ENCODE measurements at places on chromosomes 2 and 18.
A peak's percentile ranks its signal among the peaks of the same experiment; 100 is the strongest.

GRCh38 chr2:156986339-156986988 is 271.0 kb upstream of the GALNT5 start:
- DNase-seq: no peak

- DNase-seq: no peak
Observed at GRCh38 chr18:13641551-13642439, 84.6 kb downstream of the FAM210A start.

- DNase-seq: peak; percentile 42
Observed at GRCh38 chr2:45191976-45192375, 182.7 kb upstream of the SIX2 start.

DNA sequence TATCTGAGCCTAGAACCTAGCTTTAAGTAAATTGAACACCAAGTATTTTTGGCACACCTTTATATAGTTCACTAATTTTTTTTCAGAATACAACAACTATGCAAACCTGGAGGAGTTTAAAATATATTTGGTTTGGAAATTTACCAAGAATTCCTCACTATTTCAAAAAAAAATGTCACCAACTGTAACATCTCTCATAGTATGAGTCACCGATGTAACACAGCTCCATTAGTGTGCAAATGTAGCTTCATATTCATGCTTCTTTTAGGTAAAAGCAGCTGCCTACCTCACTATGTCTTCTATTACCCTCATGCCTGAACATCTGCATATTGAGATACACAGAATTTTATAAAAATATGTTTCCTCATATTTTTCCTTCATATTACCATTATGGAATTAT is 80.5 kb downstream of the NRXN1 start:
- DNase-seq: no peak

DNA sequence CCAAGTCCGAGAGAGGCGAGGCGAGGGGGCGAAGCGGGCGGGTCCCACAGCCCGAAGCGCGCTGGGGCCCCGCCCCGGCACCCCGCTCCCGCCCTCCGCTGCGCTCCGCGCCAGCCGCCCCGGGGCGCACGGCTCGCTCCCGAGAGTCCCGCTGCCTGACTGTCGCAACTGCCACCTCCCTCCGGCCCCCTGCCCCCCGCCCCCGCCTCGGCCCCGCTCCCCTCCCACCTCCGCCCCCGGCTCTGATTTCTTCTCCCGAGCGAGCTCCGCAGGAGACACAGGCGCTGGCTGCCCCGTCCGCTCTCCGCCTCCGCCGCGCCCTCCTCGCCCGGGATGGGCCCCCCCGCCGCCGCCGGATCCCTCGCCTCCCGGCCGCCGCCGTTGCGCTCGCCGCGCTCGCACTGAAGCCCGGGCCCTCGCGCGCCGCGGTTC is at the start of gene WNT6:
TSS of gene WNT6 (plus strand) at position 250 of the 432 bp plus-strand sequence. CDS start 233 bp downstream, outside the sequence.
- DNase-seq: no peak

- peak; percentile 89 for DNase-seq
Observed at GRCh38 chr2:147636238-147636882, 208.5 kb upstream of the ACVR2A start.

GRCh38 chr2:225771701-225772100 is 372.2 kb downstream of the NYAP2 start:
- DNase-seq: no peak

DNA sequence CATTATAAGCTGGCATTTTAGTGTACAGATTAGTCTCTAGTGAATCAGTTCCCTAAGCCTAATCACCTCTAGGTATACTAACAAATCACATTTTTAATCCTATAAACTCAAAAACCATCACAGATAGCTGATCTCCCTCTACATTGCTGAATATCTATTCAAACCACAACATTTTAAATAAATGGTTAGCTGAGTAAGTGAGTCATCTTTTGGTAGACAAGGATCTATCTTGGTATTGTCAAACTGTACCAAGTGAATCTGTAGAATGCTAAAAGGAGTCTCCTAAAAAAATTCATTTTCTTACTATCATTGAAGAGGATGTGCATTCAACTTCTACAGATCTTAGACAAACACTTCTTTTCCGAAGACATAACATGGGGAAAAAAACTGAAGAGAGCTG is 40.7 kb downstream of the INO80D start:
- peak; percentile 42 for DNase-seq

DNA sequence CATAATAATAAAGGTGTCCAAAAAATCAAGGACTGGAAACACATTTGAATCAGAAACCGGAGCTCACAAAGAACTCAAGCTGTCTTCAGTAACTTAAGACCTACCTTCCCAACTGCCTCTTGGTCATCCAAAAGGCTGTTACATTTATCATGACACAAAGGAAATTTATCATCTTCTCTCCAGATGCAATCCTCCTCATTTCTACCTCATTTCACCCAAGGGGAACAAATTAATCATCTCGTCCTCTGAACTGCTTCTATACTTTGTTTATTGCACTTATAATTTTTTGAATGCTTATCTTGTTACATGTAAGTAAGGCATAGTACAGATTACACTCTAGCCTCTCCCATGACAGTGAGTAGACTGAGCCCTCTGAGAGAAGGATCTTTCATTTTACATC is 105.1 kb upstream of the RGPD4 start:
- no peak for DNase-seq

- DNase-seq: peak; percentile 57
Observed at GRCh38 chr2:31337197-31337596, 77.3 kb downstream of the XDH start.

DNA sequence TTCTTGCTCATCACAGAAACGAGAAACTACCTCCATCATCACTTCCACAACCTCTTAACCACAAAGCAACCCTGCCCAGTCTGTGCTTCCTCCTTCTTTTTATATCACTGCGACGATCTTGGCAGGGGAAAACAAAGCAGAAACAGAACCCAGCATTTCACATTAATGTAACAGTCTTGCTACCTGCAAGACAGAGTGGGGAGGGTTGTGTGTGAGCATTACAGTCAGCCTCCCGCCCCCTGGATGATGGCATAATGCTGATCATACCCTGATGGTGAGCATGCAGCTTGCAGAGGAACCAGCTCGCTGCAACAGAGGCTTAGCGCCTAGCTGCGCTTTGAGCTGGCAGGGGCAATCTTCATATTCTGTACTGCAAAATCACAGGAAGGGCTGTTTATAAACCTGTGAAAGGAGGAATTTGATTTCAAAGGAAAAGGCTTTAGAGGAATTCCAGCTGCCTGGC is 376.1 kb downstream of the IRS1 start:
- peak; percentile 24 for DNase-seq

GRCh38 chr2:73268830-73269685 is 15.2 kb downstream of the FBXO41 start:
- DNase-seq: no peak

GRCh38 chr2:134314681-134315368 is 61.0 kb downstream of the MGAT5 start:
- no peak for DNase-seq

- peak; percentile 58 for DNase-seq
Observed at GRCh38 chr2:19140463-19141208, 217.8 kb downstream of the OSR1 start.

- DNase-seq: no peak
Observed at GRCh38 chr2:46400016-46400415, 79.3 kb upstream of the TMEM247 start.

- DNase-seq: peak; percentile 31
Observed at GRCh38 chr2:69950241-69950640, 11.2 kb downstream of the ASPRV1 start.

- peak; percentile 84 for DNase-seq
Observed at GRCh38 chr2:158518084-158518483, 61.3 kb downstream of the PKP4 start.

DNA sequence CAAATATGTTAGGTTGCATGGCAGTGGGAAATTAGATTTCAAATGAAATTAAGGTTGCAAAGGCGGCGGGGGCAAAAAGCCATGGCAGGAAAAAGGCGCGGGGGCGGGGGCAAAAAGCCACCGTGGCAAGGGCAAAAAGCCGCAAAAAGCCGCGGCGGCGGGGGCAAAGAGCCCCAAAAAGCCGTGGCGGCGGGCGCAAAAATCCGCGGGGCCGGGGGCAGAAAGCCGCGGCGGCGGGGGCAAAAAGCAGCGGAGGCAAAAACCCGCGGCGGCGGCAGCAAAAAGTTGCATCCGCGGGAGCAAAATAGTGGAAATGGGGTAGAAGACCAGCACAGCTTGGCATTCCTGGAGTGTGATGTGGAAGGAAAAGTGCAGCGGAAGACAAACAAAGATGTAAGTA is 417.1 kb downstream of the ANKRD30B start:
- no peak for DNase-seq

- peak; percentile 74 for DNase-seq
Observed at GRCh38 chr2:10278029-10278762, 24.5 kb upstream of the HPCAL1 start.

GRCh38 chr2:186575856-186576255 is 14.0 kb upstream of the ITGAV start:
- DNase-seq: no peak

DNA sequence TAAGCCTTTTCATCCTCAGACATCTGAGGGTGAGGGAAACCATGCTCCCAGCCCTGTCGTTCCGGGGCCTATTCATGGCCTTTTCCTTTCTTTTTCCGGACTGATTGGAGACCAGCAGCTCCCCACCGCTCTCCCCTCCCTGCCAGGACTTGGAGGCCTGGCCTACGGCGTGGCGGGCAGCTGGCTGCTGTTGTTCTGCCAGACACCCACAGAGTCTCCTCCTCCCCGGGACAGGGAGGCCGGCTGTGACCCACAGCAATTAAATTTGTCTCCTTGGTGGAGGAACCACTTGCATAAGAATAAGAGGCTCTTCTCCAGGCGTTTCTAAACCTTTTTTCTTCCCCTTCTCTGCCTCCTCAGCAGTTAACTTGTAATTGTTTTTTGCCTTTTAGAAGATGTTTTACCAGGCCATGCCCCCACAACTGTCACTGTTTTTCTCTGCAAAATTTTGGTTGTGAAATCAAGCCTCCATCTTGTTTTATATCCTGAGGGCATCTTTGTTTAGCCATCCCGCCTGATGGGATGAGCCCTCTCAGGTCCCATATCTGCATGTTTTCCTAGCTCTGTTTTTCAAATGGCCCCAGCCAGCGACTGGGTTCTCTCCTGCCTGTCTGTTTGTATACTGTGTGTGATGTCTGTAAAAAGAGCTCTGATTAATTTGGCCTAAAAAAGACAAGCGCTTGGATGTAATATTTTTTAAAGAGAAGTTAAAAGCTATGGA is 1060.0 kb upstream of the DDX18 start:
- no peak for DNase-seq

DNA sequence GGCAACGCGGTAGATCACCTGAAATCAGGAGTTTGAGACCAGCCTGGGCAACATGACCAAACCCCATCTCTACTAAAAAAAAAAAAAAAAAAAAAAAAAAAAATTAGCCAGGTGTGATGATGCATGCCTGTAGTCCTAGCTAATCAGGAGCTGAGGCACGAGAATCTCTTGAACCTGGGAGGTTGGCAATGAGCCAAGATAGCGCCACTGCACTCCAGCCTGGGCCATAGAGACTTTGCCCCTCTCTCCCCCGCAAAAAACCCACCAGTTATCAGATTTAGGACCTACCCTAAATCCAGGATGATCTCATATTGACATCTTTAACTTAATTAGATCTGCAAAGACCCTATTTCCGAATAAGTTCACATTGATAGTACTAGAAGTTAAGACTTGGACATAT is 29.2 kb upstream of the LDAH start:
- no peak for DNase-seq

- DNase-seq: peak; percentile 53
Observed at GRCh38 chr2:151379169-151379568, 21.8 kb downstream of the TNFAIP6 start.

DNA sequence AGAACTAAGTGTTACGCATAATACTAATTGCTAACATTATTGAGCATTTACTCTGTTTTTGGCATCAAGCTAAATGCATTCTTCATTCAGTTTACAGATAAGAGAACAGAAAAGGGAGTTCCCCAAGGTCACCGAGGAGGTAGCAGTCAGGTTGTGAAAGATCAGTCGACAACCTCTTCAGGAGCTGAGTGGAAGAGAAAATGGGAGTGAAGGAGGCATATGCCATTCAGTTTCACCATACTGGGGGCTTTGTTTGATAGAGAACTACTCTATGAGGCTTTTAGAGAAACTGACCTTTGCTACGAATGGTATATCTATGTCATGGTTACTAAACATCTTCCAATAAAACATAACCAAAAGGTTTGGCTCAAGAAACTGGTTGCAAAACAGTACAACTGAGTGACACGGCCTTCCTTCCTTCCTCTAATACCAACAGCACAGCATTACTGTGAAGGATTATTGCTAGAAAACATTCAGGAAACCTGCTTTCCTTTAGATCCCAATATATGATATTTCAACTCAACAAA is 112.1 kb downstream of the RBMS1 start:
- peak; percentile 70 for DNase-seq

- DNase-seq: no peak
Observed at GRCh38 chr2:68377137-68377780, 12.2 kb downstream of the PLEK start.

DNA sequence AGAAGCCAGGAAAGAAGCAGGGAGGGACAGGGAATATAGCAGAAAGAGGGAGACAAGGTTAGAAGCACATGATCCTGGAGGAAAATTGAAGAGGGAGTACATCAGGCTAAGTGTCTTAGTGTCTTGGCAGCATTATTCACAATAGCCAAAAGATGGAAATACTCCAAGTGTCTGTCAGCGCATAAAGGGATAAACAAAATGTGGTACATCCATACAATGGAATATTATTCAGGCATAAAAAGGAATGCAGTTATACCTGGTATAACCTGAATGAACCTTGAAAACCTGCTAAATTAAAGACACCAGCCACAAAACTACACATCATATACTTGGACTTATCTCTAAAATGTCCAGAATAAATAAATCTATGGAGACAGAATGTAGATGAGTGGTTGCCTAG is 219.1 kb upstream of the PID1 start:
- DNase-seq: no peak

GRCh38 chr2:185279999-185280398 is 458.6 kb upstream of the FSIP2 start:
- DNase-seq: peak; percentile 10

GRCh38 chr2:1233281-1233680 is 180.0 kb upstream of the TPO start:
- no peak for DNase-seq

- peak; percentile 25 for DNase-seq
Observed at GRCh38 chr2:158810731-158811460, 15.8 kb downstream of the DAPL1 start.

DNA sequence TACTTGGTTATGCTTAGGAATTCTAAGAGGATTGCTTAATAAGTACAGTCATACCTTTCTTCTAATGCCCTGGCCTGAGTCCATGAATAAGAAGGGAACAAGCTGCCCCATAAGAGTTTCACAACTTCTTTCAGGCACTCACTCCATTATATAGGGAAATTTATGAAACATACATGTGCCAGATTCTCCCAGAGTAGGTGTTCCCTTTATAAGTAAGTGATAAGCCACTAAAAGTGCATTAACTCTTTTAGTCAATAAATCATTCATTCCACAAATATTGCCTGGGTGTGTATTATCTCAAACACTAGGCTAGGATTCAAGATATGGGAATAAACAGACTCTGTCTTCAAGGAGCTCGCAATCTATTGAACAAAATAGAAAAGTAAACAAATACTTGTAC is 84.5 kb upstream of the RBBP8 start:
- DNase-seq: peak; percentile 56

GRCh38 chr2:177810906-177811305 is 261.7 kb downstream of the PDE11A start:
- no peak for DNase-seq

GRCh38 chr2:70830366-70830765 is 5.2 kb downstream of the CD207 start:
- no peak for DNase-seq

Data from fibroblast of villous mesenchyme (primary cell).